Left kidney (tissue), 8 donors: ENCODE measurements at places on chromosomes 5 and 9.

DNA sequence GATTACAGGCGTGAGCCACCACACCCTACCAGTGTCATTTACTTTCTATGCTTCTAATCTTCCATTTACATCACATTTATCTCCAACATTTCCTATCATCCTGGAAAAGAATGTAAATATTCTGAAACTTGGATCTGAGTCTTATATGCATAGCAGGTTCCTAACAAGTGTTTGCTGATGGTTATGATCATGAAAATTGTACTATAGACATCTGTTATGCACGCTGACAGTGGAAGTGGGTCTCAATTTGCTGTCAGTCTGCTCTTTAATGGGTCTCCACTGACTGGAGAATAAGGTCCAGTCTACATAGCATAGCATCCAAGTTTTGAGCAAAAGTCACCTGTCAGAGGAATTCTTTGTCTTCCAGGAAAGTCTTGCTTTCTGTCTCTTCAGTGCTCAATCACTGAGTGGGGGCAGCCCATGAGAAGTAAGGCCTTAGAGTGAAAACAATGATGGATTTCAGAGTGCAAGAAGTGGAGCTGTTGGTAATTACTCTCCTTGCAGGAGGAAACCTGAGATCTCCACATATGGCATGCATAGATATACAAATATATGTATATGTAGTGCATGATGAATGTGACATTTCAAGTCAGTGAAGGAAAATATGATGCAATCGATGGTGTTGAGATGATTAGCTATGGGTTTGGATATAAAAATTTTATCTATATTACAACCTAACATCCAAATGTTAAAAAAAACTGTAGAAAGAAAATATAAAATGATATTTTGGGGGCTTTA, 29.2 kb upstream of the MSANTD3 start:
- no peak for DNase-seq

- no peak for DNase-seq
Measured at GRCh38 chr5:158389786-158390185, 530.8 kb upstream of the CLINT1 start.

DNA sequence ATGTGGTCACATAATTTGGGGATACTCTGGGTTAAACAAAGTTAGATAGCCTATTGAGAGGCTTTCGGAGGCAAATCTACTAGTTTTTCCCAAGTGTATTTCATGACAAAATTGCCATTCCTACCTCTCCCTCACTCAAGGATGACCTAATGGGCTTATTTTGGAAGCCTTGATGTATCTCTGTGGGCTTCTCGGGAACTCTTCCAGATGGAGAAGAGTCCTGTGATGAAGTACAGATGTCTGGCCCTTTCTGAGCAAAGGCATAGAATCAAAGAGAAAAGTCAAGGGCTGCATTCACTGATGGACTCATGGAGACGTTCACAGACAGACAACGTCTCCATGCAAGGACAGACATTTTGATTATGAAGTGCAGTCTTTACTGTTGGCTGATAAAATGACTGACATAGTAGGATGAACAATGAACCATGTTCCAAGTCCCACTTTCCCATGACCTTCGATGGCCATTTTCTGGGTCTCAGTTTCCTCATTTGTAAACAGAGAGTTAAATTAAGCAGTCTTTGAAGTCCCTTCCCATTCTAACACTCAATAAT, 347.2 kb upstream of the CD180 start:
- DNase-seq: no peak

DNA sequence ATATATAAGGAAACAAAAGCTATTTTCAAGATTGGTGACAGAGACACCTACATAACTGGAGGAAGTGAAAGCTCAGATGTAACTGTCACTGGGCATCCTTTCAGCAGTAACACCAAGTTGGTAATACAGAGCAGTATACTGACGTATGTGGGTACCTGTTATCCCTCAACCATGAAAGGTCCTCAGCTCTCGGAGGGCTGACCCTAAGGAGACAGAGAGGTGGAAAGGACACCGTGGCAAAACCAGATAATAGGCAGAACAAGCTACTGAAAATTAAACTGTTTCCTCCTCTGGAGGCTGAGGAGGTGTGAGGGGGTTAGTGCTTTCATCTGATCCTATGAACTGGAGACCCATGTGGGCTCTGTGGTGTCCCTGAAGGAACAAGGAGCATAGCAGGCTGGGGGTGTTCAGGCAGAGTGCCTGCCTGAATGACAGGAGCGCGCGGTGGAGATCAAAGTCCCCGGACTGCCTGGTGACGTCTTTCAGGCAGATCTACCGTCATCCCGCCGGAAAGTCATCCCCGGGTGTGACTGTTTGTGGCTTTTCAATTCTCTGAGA, 130.2 kb upstream of the FSTL4 start:
- no peak for DNase-seq

GRCh38 chr5:38576442-38576841, 20.0 kb upstream of the LIFR start:
- DNase-seq: no peak

GRCh38 chr5:142609142-142609541, 76.7 kb downstream of the FGF1 start:
- no peak for DNase-seq

DNA sequence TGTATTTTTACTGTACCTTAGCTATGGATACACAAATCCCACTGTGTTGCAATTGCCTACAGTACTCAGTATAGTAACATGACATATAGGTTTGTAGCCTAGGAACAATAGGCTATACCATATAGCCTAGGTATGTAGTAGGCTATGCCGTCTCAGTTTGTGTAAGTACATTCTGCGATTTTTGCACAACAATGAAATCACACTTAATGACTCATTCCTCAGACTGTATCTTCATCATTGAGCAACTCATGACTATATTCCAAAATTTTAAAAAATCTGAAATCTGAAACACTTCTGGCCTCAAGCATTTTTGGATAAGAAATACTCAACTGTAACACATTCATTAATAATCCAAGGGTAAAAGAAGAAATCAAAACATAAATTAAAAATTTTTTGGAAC, 666.8 kb upstream of the GRAMD2B start:
- DNase-seq: no peak

- DNase-seq: no peak
Measured at GRCh38 chr5:132112111-132112510, 38.5 kb downstream of the CSF2 start.
